ENCODE measurements at places on chromosomes 7 and 10. TPM values are rescaled to one million over a fixed set of nuclear protein-coding genes. Genes with fewer than 3 reads are reported as not detected.

TUBB8 gene
- total RNA-seq: 0.24 TPM

DNA sequence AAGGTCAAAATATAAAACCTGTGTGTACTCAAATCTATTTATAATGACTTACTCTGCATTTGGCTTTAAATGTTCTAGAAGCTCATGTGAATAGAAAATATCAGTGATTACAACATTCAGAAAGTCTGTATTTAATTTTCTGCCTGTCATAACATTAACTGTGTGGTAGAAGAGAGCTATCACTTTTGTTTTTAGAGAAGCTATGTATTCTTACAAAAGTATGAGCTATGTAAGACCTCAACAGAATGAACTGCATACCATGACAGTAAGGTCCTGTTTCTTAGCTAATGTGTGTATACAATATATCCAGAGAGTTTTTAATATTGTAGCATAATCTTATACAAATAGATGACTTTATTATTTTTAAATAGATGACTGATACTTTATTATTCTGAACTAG lies 61.5 kb downstream of the PTN start:
- no peak for DNase-seq

RBP4 gene
- not detected for total RNA-seq

GRCh38 chr7:32381024-32381601 lies 109.1 kb downstream of the LSM5 start:
- no peak for DNase-seq

ADRA2A gene
- not detected for total RNA-seq

DNA sequence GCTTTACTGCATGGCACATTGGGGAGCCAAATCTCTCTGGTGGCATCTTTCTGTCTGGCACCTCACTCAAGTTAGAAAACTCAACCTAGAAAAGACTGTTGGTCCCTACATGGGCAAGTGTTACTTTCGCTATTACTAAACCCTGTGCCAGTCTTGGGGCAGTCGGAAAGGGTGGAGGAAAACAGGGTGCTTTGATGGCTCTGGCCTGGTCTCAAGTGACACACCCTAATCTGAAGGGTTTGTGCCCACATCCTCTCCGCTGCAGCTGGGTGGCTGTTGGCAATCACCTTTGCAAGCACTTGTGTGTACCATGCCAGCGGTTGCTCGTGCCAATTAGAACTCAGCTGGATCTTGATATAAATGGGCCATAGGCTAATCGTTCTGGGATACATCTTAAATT lies 159.8 kb upstream of the ITGB1 start:
- DNase-seq: no peak

TYW1B gene
- 2.6 TPM for total RNA-seq

C10orf95 gene
- 0.42 TPM for total RNA-seq

DNA sequence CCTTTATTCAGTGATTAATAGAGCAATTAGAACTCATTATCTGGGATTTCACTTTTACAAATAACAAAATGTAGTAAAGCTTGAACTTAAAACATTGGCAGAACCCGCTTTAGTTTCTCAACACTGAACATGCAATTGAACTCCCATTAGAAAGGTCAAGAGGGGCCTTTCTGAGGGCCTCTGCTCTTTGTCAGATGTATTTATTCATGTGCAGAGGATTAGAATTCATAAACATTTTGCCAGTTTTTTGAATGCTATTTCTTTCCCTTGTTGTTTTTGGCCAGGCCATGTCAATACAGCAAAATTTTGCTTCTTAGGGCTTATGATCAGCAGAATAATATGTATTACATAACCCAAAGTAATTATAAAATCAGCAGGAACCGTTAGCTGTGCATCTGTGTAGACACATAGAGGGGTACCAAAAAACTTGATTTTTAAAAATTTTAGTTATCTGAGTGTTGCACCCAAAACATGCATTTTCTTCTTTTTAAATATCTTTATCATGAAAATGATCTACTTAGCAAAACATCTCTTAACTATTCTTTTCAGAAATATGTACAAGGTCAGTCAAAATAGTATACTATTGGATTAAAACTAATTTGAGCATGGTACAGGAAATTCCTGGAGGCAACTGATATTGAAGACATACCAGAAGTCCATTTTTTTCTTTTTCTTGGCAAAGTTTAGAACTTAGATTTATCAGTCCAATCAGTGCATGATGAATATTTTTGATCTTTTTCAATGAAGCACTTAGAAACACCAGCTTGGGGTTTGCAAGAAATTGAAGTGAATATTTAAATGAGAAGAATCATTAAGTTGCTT lies 177.5 kb downstream of the TWIST1 start:
- no peak for DNase-seq

OPN4 gene
- not detected for total RNA-seq
